Mesenteric fat pad (tissue), 1 donor: ENCODE measurements at places on chromosomes 7 and 10. TPM values are rescaled to one million over a fixed set of nuclear protein-coding genes. Genes with fewer than 3 reads are reported as not detected.

DNA sequence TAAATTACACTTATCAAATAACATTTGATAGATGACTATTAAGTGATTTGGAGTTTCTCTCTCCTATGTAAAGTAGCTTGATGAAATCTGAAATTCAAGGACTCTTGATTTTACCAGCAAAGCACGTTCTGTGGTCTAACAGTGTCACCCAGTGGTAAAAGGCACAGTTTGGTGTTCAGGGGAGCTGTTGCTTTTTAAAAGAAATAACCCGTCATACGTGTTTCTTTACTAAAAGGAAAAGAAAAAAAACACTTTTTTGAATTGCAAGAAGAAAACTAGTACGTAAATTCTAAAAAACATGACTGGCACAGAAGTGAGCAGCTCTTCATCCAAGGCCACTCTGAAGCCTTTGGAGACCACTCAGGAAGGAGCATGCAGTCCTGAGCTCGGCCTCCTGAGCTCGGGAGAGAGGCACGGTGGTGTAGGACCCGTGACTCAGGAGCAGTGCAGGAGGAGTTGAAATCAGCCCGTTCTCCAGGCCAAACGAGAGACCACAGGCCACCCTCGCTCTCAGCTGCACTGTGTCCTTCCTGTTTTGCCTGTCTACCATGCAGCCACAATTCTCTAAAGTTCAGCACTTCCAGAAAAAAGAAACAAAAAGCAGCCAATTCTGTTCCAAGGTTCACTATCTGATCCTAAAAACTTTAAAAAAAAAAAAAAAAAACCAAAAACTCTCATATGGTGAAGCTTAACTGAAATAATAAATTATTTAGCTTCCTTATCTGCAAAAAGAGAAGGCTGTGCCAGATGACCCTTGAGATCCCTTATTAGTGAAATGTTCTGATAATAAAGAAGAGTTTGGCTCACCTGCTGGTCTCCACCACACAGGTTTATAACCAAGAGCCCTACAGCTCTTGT is 212.6 kb upstream of the FRMD4A start:
- DNase-seq, result no peak

DNA sequence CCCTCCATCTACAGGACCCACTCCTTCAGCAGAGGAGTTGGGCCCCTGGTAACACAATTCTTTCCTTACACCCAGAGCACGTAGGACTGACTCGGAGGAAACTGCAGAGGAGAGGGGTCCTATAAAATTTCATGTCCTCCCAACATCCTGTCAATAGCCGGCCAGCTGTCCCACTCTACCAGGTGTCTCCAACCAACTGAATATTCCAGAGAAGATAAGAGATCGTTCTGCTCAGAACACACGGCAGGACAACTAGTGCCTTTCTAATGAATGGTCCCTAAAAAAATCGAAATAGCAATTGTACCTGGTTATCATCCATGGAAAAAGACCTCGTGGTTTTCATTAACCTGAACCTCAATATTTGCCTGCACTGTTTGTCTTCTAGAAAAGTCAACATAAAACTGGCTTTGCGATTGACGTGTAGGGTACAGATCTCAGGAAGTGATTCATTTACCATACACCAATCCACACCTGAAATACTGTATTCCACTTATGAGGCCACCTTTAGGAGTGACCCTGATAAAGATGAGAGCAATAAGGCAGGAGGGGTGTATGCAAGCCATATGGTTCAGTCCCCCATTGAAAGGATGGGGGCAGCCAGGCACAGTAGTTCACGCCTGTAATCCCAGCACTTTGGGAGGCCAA is 111.7 kb downstream of the PARP12 start:
- no peak for DNase-seq

DNA sequence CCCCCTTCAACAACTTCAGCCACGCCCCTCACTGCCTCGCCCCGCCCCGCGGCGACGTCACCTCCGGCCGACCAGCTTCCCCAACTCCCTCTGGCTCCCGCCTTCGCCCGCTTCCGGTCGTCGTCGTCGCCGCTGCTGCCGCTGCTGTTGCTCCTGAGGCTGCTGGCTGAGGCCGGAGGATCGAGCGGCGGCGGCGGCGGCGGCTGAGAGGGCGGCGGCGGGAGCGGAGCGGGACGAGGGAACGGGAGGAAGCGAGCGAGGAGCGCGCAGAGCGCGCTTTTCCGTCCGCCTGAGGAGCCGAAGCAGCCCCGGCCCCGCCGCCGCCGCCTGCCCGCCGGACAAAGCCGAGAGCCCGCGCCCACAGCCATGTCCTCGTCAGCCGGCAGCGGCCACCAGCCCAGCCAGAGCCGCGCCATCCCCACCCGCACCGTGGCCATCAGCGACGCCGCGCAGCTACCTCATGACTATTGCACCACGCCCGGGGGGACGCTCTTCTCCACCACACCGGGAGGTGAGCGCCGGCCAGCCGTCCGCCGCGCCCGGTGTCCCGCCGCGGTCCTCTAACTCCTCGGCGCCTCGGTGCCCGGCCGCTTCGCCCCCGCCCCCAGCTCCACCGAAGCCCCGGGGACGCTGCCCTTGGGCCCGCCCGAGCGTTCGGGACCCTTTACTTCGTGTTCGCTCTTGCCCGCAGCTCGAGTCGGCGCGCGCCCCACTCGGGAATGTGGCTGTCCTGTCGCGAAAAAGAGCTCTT is at the start of gene EIF4EBP2:
Gene EIF4EBP2, plus strand, starts transcription at position 110 of the 751 bp plus-strand sequence. Its CDS starts 257 bp downstream, at position 367.
- DNase-seq, result peak; percentile 99

DNA sequence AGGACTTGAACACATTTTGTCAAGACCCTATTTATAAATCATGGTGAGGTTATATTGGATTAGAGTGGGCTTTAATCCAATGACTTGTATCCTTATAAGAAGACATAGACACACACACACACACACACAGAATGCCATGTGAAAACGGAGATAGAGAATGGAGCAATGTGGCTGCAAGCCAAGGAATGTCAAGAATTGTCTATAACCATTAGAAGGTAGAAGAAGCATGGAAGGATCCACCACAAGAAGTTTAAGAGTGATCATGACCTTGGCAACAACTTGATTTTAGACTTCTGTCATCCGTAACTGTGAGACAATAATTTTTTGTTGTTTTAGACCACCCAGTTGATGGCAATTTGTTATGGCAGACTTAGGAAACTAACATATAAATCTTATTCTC is 514.2 kb downstream of the TFEC start:
- DNase-seq, result no peak

DNA sequence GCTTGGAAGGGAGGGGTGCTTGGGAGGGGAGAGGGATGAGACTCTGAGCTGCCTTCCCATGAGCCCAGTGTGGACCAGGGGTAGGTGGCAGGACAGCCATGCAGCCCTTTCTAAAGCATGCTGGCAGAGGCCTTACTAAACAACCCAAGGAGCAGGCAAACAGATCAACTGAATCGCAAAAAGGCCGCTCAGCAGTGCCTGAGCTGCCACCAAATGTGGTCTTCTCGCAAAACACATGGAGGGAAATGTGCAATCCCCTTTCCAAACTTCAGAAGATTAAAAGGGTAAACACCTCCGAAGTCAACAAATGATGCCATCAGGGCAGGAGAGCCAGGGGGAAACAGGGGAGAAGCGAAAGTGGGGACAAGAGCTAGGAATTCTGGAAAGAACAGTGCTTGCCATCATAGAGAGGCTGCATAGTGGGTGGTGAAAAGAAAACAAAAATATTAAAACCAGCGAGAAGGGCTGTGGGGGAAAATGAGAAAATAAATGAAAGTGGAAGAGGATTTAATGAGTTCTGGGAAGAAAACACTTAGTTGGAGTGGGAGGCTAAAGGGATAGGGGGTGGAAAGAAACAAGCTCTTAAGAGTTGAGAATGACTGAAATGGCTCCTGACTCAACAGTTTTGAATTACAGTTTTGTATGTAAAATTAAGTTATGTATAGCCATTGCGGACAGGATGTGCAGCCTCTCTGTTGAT is 62.2 kb upstream of the ZNF32 start:
- DNase-seq, result no peak

DNA sequence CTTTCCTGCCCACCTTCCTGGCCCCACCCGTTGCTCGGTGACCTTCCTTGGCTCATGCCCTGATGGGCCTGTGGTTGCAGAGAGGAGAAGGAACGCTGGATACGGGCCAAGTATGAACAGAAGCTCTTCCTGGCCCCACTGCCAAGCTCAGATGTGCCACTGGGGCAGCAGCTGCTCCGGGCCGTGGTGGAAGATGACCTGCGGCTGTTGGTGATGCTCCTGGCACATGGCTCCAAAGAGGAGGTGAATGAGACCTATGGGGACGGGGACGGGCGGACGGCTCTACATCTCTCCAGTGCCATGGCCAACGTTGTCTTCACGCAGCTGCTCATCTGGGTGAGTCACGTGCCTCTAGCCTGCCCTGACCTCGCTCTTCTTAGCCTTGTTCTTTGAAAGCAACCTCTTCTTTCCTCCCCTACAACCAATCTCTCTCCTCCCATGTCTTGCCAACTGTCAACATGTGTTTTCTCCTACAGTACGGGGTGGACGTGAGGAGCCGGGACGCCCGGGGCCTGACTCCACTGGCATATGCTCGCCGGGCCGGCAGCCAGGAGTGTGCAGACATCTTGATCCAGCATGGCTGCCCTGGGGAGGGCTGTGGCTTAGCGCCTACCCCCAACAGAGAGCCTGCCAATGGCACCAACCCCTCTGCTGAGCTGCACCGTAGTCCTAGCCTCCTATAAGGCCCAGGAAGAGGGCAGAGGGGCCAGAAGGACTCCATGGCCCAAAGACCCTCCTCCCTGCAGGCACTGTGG is 24.1 kb downstream of the GBX1 start:
- no peak for DNase-seq

DNA sequence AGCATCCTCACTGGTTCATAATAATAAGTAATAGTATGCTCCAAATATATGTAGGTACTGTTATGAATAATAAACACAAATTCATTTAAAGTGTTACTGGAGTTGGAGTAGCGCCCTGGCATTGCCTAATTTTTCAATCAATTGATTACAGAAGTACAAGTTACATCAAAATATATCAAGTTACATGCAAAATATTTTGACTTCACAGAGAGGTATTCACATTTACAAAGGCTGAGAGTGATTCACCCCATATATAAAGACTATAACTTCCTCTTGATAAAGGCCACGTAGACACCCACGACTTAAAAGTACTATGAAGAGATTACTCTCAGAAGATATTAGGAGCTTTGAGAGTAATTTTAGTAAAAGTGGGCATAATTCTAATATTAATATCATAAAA is 13.6 kb upstream of the COL17A1 start:
- DNase-seq, result no peak

DNA sequence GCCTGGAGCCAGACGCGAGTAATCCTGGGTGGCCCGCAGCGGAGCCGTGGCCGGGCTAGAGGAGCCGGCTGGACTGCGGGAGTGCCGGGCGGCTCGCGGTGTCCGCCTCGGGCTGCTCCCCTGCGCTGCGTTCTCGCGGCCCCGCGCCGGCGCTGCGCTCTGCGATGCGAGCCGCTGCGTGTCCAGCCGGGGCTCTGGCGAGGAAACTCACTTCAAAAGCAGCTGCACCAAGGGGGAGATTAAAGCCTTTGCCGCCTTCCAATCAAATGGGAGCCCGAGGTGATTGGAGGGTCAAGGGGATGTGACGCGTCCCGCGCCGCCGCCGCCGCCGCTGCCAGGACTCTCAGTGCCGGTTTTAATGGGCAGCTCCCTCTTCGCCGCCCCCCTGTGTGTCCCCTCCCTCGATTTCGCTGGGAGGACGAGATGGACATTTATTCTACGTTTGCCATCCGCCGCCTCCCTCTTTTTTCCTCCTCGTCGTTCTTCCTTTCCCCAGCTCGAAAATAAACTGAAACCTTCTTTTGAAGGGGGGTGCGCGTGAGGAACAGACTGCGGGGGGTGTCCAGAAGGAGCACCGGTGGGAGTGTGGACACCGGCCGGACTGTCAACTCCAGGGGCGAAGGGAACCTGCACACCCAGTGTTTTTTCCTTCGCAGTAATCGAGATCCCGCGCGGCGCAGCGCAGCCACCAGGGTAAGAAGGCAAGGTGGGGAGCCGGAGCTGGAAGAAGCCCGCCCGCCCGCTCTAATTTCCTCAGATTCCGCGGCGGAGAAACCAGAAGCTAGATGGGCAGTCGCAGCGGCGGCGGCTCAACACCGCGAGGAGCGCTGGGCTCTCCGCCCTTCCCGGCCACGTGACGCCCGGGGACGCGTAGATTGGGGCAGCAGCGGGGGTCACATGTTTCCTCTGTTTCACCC is at the start of gene ZNF503:
Gene ZNF503, minus strand, starts transcription at position 196 of the 917 bp plus-strand sequence. CDS start 345 bp downstream, outside the sequence.
- peak; percentile 98 for DNase-seq

DNA sequence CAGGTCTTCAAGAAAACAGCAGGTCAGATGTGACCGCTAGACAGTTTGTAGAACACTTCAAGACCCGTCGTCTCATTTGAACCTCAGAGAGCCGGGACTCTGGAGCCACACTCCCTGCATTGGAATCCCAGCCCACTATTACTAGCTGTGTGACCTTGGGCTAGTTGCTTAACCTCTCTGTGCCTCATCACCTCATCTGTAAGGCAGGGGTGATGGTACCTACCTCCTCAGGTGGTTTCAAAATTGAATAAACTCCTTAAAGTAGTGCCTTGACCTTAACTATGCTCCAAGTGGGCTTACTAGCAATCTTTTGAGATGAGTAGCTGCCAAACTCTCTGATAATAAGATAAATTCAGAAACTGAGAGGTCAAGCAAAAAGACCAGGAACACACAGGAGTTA is 43.8 kb downstream of the OGDH start:
- DNase-seq, result peak; percentile 16

- DNase-seq, result no peak
Observed at GRCh38 chr10:74792726-74793125, 33.7 kb upstream of the KAT6B start.

DNA sequence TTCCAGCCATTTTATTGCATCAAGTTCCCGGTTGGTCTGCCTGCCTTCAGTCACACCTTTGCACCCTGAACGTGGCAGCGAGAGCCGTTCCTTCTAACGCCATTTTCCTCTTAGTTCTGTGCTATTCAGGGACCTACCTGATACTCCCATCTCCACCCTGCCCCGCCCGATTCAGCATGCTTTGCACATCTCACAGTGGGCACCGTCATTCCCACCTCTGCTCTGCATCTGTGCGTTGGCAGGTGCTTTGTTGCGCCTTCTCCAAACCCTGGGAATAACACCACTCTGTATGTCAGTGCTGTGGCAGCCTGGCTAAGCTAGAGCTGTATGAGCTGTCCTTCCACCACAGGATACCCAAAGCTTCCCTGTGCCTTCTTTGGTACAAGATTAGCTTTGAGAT is 96.8 kb downstream of the ACTR3B start:
- DNase-seq, result no peak

The SORCS1 gene
- total RNA-seq, result 0.16 TPM

The AHCYL2 gene
- total RNA-seq, result 13.6 TPM

The NAPEPLD gene
- 4.6 TPM for total RNA-seq

The MEOX2 gene
- total RNA-seq, result 22.1 TPM

The LRRC17 gene
- 1.2 TPM for total RNA-seq
